ENCODE measurements at places on chromosomes 5 and 9.

DNA sequence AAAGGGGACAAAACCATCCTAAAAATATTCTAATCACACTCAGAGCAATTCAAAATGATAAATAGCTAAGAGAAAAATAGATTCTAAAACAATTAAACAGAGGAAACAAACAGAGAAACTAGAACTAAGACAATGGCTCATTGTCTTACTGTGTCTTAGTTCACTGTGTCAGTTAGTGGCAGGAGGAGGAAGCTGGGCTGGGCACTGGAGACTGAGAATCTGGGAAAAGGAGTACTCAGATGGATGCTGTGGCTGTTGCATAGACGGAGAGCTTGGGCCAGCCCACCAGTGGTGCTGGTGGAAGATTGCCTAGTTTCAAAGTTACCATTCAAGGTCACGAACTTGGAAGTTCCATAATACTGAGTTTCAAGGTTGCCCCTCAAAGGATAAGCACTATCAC, 94.7 kb upstream of the IFNK start:
- no peak for DNase-seq

DNA sequence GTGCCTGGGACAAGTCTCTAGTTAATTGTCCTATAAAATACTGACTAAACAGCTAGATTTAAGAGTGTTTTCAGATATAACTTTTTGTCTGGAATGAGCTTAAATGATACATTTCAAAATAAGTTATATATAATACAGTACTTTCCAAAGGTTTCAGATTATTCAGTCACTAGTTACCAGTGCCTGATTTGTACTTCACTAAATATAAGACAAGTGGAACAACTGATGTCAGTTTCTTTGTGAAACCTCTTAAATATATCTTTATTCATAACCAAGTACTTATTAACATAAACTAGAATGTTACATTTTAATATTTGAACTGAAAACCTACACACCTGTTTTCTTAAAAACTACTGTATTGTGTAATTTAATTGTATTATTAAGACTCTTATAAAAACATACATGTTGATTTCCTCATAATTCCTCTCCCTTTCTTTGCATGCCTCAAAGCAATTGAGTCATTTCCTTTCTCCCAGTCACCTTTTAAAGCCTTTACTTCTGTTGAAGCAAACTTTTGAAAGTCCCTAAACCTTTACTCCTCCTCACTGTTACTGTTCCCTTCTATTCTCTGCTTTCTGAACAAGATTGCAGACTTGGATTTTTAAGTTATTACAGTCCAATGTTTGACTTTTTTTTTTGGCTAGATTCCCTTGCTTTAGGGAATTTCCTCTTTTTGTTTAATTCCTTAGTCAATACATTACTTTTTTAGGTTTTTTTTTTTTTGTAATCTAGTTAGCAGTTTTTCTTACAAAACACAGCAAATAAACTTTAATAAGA, 8.7 kb upstream of the SEMA6A start:
- no peak for DNase-seq

GRCh38 chr5:168683247-168683926, 104.2 kb upstream of the PANK3 start:
- DNase-seq, result no peak

- no peak for DNase-seq
Measured at GRCh38 chr5:1219768-1220100, 5.4 kb upstream of the SLC6A18 start.

DNA sequence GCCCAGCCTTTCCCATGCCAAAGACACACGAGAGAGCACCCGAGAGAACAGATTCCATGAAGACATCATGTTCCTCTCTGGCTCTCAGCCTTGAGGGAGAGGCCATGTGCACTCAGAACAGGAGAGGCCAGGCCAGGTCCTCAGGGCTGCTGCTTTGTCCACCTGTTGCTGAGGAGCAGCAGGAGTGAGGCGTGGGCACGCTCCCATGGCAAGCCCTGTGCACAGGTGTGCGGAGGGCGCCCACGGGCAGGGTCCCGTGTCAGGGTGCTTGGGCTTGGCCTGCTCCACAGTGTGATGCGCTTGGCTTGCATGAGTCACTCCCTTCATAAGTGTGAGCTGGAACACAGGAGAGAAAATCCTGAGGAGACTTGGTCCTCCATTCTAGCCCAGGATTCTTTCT, 27.4 kb downstream of the ZNF354A start:
- DNase-seq, result no peak

- DNase-seq, result no peak
Measured at GRCh38 chr9:120616966-120617935, 37.3 kb upstream of the CDK5RAP2 start.

DNA sequence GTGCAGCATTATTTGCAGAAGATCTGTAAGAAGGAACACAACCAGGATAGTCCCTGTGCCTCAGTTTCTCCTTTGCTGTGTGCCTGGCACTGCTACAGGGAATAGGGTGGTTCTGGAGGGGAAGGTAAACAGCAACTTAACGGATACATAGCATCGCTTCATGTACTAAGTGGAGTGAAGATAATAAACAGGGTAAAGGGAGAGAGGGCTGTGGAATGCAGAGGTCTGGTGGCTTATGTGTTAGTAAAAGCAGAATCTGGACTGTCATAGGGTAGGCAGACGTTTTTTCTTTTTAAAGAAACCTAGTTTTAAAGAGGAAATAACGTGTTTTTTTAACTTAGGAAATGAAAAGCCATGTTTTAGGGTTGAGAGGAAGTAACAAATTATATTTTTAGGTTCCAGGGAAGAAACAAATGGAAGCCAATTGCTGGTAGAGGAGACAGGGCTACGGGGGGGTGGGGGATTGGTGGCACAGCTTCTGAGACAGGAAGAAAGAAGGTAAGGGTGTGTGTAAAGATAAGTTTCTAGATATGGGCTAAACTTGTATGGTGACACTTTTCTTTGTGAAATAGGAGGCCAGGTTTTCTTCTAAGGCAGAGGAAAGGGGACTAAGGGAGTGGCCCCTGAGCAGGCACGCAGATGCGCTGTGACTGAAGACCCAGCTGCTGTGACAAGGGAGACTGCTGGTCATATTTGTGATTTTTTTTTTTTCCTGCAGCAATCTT, 1.3 kb downstream of the GNG10 start:
- no peak for DNase-seq

- DNase-seq, result no peak
Measured at GRCh38 chr5:38835887-38836286, 9.9 kb upstream of the OSMR start.

DNA sequence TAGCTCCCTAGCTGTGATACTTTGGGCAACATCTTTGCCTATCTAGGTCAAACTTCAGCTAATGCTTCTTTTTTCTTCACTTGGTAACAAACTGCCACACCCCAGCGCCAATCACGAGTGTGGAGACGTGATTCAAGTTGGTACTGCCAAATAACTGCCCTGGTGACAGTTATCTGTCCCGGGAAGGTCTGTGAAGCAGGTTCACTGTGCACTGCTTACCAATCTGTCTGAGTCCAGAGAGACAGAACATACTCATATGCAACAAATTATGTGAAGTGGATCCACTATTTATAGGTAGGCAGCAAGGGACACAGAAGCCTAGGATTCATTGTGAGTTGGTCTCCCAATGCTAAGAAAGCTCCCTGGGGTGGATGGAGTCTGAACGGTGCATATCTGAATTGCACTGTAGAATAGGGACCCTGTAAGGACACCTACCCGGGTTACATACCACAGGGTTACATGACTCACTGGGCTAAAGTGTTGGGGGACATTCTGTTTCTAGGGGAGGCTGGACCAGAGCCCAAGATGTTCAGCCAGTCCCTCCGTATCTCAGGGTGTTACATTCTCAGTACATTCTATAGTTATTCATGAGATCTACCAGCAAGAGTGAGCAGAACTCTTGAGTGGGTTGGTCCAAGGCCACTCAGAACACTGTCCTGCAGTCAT, 95.4 kb upstream of the STC2 start:
- DNase-seq, result no peak

DNA sequence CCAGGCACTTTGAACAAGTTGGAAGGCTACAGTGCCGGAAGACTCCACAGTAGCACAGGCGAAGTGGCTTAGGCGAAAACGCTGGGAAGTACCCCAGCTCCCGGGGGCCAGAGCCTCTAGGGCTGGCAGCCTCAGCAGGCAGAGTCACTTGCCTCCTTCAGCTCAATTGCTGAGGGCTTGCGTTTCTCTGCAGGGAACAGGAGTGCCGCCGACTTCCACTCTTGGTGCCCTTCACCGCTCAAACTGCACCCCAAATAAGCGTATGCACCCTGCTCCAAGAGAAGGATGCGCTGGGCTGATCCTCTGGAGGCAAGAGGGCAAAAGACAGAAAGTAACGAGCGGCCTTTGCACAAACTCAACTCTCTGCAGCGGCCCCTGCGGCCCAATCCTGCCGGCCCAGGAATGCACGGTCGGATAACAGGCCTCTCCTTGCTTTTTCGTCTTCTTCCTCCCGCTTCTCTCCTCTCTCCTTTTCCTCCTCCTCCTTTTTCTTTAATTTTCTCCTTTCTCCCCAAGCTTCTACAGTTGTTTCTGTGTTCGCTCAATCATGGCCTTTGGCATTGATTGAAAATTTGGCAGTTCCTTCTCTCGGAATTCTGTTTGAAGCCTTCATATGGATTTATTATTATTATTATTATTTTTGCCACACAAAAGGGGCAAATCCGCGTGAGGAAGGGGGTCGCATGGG, 1.1 kb upstream of the S1PR3 start:
- no peak for DNase-seq

DNA sequence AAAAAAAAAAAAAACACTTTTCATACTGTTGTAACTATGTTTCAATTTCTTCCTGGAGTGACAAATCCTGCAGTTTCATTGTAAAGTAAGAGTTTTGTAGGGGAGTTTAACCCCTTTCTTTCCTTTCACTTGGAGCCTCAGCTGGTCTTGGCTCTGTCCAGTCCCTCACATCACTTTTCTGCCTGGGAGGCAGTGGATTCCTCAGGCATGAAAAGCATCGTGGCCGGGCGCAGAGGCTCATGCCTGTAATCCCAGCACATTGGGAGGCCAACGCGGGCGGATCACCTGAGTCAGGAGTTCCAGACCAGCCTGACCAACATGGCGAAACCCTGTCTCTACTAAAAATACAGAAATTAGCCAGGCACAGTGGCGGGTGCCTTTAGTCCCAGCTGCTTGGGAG, 45.6 kb upstream of the MYO10 start:
- DNase-seq, result no peak

DNA sequence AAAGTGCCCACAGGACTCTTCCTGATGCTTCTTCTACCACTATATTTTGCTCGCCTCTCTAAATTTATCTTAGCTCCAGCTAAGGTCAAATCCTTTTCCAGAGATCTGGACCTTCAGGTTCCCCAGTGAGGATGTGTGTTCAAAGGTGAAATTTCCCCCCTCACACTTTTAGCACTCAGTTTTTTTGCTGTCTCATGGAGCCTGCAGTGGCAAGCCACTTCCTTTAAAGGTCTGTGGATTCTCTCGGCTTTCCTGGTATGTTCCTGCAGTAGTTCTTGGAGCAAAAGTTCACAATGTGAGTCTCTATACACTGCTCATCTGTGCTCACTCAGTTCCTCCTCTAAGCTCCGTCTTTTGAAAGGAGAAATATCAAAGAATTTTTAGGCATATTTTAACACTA, 181.4 kb downstream of the LURAP1L start:
- DNase-seq, result no peak

DNA sequence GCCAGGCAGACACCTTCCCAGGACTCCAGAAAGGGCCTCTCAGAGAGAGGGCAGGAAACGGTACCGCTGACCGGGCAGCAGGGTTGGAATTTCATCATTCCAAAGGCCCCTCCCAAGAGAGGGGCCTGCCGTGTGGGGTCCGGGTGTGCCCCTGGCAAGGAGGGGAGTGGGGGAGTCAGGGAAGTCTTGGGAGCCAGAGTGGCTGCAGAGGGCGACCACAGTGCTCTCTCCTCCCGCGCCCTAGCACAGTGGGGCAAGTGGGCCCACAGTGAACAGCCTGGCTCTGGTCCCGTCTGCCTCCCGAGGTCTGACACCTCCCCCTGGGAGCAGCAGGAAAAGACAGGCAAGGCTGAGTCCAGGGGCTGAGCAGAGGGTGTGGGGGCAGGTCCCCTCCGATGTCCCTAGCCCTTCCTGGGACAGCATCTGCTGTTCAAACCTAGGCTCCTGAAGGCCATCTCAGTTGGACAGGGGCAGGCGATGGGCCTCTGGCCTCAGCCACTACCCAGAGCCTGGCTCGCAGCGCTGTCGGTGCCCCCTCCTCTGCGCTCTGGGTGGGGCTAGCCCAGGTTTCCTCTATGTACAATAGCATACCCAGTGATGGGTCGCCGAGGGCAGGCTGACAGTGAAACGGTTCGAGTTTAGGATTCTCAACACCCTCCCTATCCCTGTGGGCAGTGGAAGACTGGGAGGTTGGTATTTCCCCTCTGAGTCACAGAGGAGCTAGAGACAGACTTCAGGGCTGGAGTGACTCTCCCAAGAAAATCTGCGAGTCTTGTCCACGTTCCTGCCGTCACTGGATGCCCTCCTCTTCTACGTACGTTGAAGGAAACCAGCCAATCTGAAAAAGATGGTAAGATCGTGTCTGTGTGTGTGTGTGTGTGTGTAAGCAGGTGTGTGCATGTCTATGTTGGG, 25.4 kb upstream of the SARDH start:
- DNase-seq, result no peak

DNA sequence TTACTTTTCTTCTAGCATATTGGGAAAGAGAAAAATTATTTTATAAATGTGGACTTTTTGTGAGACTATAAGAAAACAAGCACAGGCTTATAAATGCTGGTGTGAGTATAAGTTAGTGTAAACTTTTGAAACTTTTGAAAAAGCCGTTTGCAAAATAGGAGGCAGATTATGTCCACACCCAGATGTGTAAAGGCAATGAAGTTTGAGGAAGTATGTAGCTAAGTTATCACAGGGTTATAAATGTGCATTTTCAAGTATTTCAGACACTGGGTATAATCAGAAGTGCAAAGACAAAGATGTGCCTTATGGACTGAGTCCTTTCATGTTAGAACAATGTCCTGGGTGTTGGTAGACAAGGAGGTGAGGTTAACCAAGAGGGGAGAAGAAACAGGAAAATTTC, 85.5 kb downstream of the ANXA1 start:
- DNase-seq, result no peak

- peak; percentile 61 for DNase-seq
Measured at GRCh38 chr5:140114341-140115185, 654 bp downstream of the PURA start.

- no peak for DNase-seq
Measured at GRCh38 chr5:141412854-141413539, at the start of gene PCDHGA10. Gene PCDHGA10 (plus strand): TSS chr5:141412987. CDS start chr5:141413176, 189 bp downstream.

DNA sequence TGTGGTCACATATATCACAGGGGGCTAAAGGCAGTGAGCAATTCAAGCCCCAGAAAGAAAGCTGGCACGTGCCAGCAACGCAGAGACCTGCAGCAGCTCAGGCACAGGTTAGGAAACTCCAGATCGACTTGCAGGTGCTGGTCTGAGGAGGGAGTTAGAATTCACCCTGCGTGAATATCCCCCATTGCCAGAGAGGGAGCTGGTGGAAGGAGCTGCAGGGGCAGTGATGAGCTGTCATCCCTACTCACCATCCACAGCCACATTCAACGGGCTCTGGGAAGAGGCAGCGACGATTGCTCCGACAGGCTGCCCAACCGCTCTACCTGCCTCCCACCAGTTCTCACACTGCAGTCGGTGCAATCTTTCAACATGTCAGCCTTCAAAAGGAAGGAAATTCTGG, 40.8 kb upstream of the CLK4 start:
- no peak for DNase-seq

- DNase-seq, result no peak
Measured at GRCh38 chr5:146079695-146080373, 25.5 kb downstream of the PLAC8L1 start.

Data from NCI-H1417 (cell line).